ENCODE measurements at places on chromosomes 11 and 22.

DNA sequence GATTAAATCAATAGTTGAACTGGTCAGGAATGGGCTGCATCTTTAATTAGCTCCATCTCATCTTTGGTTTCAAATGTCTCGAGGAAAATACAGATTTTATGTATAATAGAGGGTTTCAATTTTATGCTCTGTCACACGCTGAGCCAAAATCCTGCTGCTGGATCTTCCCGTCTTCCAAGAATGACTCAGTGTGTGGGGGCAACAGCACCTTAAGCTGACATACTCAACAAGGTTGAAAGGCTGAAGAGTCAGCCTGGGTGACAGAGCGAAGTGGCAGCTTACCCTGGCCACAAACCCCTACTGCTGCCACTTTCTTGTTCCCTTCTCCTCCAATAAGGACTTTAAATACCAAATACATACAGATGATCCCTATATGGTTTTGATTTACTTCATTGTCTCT, 9.0 kb upstream of the PCF11 start:
- no peak for DNase-seq

DNA sequence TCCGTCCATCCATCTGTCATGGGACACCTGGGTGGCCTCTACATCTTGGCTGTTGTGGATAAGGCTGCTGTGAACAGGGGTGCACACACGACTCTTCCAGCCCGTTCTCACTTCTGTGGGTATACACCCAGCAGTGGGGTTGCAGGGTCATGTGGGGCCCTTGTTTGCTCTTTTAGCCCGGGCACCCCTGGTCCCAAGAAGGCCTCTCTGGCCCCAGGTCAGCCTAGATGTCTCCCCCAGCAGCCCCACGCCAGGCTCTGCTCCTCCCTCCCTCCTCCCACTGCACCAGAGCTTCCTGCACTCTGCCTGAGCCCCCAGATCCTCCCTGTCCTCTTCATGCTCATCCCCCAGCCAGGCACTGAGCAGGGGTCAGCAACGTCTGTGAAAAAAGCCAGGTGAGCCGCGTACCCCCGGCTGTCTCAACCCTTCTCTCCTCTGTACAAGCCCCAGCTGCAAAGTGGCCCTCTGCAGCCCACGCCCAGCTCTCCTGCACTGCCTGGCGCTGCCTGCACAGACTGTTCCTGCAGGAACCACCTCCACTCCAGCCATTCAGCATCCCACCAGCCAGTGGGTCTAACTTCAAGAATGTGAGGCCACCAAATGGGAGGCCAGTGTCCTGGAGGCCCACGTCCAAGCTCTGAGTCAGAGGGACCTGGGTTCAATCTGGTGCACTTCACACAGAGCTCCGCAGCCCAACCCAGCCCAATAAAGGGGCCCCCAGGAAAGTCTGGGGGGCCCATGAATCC, 1508.9 kb downstream of the BRD1 start:
- no peak for DNase-seq

DNA sequence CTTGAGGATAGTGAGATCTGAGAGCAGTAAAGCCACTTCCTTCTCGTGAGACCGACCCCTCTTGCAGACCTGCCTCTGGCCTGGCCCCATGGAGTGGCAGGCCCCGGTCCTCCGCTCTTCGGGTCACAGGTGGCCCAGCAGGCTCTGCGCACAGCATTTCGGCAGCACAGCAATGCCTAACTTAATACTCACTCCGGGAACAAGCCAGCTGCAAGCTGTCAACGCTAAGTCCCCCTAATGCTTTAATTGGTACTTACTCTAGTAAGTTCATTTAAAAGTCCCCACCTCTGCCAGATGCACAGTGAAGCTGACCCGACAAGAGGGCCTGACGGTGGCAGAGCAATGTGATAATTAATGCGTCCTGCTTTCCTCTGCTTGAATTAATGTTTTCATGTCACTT, 349.3 kb upstream of the B3GAT1 start:
- DNase-seq, result no peak

- no peak for DNase-seq
These were observed 535.9 kb downstream of the BRD1 start for GRCh38 chr22:49291781-49292180.

- DNase-seq, result no peak
These were observed 30.8 kb upstream of the EXPH5 start for GRCh38 chr11:108624196-108624925.

DNA sequence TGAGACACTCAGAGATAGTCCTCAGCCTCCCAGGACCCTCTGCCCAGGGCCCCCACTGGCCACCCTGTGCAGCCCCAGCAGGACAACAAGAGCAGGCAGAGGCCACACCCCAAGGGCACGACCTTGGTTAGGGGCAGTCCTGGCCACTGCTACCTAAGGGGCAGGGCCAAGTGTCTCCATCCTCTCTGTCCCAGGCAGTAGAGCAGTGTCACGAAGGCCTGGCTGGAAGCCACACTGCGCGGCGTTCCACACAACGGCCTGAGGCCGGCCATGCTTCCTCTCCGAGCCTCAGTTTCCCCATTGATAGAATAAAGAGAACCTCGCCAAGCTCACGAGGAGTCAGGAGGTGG, 1074.3 kb downstream of the BRD1 start:
- no peak for DNase-seq

GRCh38 chr11:70184396-70184795, 18.7 kb upstream of the FADD start:
- DNase-seq, result no peak

GRCh38 chr11:132123854-132124835, 753.7 kb downstream of the NTM start:
- DNase-seq, result no peak

- DNase-seq, result no peak
These were observed 651 bp upstream of the CARD16 start for GRCh38 chr11:105045676-105046296.

- DNase-seq, result no peak
These were observed 16.9 kb upstream of the CLMP start for GRCh38 chr11:123211981-123212380.

GRCh38 chr11:77127920-77128691, at the start of gene MYO7A:
Gene MYO7A, plus strand, starts transcription at chr11:77128246. Its CDS starts 2,389 bp downstream, at chr11:77130635.
- DNase-seq, result no peak

- no peak for DNase-seq
These were observed 18.5 kb downstream of the PTPRJ start for GRCh38 chr11:47998733-47999359.

GRCh38 chr22:44362249-44363012, 49.7 kb upstream of the SHISAL1 start:
- DNase-seq, result no peak

GRCh38 chr11:68936358-68936636, 32.6 kb downstream of the IGHMBP2 start:
- DNase-seq, result no peak

DNA sequence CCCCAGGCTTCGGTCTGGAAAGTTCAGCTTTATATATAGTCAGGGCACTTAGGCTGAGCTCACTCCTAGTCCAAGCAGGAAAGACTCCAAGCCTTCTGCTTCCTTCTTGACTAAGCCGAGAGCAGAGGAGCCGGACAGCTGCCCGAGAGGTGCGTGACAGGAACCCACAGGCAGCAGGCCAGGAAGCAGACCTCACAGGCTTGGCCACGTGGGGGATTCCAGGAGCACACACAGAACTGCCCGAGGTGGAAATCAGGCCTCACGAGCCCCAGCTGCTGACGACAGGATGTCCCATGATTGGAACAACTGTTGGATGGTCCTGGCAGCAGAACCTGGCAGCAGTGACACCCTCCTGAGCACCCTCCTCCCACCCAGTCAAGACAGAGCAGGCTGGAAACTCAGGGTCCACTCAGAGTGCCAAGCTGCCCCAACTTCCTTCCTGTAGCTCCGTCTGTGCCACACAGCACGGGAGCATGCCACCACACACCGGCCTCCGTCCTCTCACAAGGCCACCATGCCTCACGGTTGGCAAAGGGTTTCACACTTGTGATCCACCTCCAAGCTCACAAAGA, 5.4 kb downstream of the PLA2G6 start:
- DNase-seq, result peak; percentile 45

GRCh38 chr22:38981005-38981991, 849 bp upstream of the APOBEC3B start:
- no peak for DNase-seq

GRCh38 chr22:32466496-32466895, 2.2 kb upstream of the BPIFC start:
- no peak for DNase-seq

DNA sequence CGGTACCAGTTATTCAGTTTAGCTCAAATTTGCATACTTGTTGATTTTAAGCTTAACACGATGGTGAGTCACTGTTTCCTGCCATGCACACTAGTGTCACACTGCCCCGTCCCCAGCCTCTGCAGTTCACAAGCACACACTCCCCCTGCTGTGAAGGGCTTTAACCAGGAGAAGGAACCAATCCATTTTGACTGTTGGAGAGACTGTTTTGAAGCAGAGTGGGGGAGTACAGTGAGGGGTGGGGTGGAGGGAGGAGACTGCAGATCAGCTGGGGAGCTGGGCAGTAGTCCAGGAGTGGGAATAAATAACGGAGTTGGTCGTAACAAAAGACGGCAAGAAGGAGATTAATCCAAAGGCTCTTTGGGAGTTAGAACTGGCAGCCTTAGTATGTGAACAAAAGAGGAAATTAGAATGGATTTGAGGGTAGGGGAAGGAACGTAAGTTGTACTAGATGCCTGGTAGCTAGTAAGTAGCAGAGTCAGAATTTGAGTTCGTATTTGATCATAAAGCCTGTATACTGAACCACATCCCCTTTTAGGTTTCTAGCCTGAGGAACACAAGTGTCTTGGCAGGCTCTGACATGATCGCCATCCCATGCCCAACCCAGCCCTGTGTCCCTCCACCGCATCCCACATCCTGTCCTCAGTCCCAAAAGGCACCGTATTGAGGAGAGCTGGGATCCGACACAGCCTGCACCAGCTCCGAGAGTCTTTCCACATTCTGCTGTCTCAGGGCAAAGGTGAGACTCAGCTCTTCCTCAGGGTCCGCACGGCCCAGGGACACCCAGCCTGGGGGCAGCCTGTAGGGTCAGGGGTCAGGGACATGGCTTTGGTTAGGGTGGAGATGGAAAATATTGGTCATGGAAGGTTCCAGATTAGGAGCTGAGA, 862 bp downstream of the TPP1 start:
- peak; percentile 41 for DNase-seq

DNA sequence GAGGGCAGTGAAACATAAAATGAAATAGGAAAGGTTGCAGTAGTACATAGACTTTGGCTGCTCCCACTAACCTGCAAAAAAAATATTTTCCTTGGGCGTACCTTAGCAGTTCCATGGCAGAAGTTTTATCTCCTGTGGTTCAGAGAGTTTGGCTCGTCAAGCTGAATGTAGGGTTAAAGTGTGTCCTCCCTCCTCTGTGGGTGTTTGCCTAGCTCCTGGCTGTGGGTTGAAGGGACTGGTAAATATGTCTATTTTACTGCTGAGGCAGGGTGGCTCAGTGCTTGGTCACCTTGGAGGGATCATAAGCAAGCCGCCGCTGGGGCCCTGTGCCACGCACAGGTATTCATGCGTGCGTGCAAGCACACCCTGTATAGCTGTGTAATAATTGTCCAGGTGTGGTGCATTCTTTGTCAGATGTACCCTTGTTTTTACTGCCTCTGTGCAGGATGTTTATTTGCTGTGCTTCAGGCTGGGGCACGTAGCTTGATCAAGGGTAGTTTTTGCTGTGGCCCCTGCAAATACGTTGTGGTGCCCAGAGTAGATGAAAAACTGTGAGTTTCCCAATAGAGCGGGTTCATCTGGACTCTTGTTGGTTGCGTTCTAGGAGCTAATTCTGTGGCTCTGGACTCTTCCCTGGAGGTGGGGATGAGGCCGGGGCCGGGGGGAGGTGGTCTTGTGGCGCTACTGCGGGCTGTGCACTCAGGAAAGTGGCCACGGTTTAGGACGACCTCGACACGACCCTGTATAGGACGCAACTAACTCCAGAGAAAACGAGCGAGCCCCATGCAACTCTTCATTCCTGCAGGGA, 732 bp upstream of the SORL1 start:
- no peak for DNase-seq

- no peak for DNase-seq
These were observed 12.0 kb upstream of the CAT start for GRCh38 chr11:34426766-34427185.

DNA sequence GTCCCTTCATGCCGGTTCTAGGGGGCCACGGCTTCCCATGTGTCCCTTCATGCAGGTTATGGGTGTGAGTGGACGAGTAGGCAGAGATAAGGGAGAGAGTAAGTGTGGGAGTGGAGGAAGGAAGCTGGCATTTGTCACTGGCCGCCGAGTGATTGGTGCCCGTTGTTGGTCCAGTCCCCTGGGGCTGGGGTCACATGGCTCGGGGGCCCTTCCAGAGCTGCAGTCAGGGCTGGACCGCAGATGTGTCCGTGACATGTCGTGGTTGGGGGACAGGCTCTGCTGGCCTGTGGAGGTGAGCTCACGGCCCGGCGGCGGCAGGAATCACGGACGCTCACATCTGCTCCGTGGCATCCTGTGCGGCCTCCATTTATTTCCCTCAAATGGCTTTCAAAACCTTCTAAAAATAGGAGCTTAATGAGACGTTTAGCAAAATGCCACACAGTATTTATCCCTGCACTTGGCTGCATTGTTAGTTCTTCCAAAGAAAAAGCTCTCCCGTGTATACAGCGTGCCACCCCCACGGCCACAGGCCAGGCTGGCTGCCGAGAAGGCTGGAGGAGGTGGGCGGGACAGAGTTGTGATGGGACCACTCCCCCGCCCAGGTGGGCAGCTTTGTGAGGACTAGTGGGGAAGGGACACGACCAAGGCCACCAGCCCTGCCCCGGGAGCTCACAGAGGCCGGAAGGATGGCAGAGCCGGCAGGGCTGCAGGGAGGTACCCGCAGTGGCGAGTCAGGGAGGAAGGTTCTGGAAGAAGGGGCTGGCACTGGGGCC, 386.7 kb downstream of the TBC1D22A start:
- no peak for DNase-seq
